ENCODE measurements at places on chromosomes 11 and 22.

GRCh38 chr11:63682066-63683021 is 1.0 kb downstream of the RTN3 start:
- DNase-seq: peak; percentile 41

- DNase-seq: no peak
Measured at GRCh38 chr11:33383075-33383919, 126.1 kb downstream of the HIPK3 start.

GRCh38 chr11:8807544-8808225 is 103.3 kb upstream of the AKIP1 start:
- DNase-seq: no peak

DNA sequence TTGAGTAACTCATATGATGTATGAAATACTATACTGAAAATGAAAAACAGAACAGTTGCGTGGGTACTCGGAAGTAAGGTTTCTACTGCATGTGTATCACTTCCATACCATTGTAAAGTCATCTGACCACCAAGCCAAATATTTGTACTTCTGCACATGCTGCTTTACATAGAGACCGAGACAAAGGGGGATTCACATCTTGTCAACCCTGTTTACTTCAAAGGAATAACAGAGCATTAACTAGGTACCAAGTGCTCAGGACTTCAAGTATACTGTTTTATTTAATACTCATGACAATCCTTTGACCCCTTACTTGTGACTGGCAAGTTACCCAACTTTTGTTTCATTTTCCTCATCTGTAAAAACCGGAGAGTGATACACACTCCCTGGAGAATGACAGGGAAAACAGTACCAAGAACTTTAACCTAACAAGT is 9.9 kb downstream of the MAPK1 start:
- DNase-seq: no peak

DNA sequence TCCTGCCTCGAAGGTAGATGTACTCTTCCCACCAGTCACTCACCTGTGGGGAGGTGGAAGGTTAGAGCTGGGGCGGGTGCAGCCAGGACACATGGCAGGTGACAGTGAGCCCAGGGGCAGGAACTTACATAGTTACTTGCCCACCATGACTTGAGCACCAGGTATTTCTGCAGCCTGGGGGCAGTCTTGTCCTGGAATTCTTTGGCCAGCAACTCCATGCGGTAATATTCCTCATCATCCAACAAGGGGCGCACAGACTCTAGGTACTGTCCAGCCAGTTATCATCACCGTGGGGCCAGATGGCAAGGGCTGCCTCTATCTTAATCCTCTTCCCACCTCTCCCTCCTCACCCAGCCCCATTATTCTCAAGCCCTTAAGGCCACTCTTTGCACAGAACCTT is 2.2 kb downstream of the CPT1B start:
- no peak for DNase-seq

GRCh38 chr22:44505796-44506354 is 7.8 kb upstream of the RTL6 start:
- no peak for DNase-seq

DNA sequence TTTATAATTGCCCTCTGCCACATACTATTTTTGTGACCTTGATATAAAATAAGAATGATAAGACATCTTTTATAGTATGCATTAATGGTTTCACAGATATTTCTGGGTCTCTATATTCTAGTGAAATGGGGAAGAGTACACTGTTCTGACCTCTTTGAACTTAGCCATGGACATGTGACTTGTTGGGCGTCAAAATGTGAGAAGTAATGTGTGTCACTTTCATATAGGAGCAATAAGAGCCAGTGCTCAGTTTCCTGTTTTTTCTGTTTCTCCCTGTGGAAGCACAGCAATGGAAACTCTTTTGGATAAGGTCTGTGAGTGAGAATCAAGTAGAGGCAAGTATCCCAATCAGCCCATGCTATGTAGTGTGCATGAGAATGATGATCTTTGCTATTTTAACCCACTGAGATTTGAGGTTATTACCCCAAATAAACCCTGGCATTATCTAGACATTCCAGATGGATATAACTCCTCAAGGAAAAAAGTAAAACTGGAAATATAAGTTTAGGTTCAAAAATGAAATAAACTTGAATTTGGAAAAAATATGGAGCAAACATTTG is 60.7 kb downstream of the RAB38 start:
- no peak for DNase-seq

DNA sequence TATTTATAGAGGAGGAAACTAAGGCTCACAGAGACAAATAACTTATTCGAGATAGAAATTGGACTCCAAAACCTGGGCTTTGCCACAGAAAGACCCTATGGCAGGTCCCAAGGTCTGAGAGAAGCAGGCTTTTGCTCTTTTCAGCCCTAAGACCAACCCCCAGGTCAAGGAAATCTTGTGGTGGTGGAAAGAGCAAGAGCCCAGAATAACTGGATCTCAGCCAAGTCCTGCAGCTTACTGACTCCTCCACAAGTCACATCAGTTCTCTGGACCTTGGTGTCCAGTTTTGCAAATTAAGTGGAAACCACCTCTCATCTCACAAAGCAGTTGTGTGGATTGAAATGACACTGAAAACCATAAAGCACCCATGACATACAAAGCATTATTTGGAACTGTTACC is 122.2 kb downstream of the C11orf58 start:
- DNase-seq: no peak

Data from stimulated activated CD4-positive, alpha-beta T cell treated with anti-CD3 and anti-CD28 coated beads, Interleukin-15, amount 100 ng/mL, for 24 hours (primary cell).